ENCODE measurements at places on chromosomes 13 and 19. TPM values are rescaled to one million over a fixed set of nuclear protein-coding genes. Genes with fewer than 3 reads are reported as not detected.

- DNase-seq = no peak
Measured at GRCh38 chr13:40352380-40352778, 314.1 kb downstream of the FOXO1 start.

GRCh38 chr13:24274452-24275021 is 34.8 kb upstream of the C1QTNF9 start:
- peak; percentile 62 for DNase-seq

DNA sequence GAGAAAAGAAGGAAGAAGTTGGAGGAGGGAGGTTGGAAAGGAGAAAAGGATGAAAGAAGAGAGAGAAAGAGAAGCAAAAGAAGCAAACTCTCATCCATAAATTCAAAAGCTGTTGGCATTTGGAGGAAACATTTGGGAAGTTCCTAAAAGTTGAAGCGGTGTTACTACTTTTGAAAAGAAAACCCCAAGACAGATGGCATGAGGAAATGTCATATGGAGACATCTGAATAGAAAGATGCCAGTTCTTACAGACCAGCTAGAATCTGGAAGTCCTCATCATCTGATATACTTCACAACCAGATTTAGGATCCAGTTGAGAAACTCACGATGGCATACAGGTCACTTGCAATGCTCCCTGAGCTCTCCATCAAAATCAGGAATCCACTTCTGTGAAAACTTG is 86.9 kb downstream of the RAP2A start:
- no peak for DNase-seq

DNA sequence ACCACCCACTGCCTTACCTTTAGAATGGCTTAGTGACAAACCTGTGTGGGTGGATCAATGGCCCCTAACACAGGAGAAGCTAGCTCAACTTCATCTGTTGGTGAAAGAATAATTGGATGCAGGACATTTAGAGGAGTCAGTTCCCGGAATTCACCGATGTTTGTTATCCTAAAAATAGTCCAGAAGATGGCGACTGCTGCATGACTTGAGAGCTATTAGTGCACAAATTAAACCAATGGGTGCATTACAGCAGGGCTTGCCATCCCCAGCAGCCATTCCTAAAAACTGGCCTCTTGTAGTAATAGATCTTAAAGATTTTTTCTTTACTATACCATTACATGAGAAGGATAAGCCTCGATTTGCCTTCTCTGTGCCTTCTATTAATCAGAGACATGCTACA is 46.8 kb upstream of the ZNF726 start:
- DNase-seq = no peak

KLK12 gene
- not detected for polyA plus RNA-seq

DNA sequence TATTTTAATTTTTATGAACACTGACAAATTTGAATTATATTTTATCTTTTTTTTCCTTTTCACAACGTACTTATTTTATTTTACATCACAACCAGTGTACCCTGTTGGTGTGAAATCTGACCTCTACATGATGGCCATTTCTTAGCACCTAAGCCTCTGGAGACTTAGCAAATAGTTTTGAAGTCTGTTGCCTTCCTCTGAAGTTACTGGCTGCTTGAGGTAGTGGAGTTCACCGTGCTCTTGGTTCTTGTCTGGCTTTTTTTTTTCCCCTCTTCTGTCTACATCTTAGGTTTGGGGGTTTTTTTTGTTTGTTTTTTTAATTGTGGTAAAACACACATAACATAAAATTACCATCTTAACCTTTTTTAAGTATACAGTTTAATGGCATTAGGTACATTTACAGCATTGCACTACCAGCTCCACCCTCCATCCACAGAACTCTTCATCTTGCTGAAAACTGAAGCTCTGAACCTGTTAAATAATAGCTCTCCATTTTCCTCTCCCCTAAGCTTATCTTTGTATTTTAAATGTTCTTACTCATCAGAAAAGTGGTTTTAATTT is 94.1 kb upstream of the MLNR start:
- no peak for DNase-seq

DNA sequence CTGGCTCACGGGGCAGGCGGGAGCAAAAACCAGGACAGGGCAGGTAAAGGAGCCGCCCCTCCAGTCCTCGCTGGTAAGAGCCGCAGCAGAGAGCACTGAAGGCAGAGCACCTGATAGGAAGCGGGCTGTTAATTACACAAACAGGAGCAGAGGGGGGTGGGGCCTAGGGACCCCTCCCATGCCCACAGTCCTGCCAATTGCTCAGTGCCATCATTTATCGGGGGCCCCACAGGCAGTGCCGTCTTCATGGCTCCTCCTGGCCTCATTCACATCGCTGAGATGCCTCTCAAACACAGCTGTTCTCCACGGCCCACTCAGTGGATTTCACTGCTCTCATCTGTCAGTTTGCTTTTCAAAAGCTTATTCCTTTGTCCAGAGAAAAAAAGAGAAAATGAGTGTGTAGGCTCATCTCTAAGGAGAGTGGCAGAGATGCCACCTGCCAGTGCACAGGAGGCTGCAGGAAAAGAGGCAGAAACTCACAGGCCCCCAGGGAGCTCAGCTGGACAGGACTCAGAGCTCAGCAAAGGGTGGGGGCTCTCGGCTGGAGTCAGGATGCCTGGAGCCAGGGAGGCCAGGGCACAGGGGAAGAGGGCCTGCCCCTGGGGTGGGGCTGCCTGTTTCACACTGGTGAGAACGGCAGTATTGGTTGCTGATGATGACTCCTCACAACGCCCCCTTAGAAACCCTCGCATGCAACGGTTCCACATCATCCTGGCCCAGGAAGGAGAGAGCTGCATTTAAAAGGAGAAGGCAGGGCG is 174.6 kb downstream of the COL4A1 start:
- no peak for DNase-seq

KLK6 gene
- not detected for polyA plus RNA-seq

DNA sequence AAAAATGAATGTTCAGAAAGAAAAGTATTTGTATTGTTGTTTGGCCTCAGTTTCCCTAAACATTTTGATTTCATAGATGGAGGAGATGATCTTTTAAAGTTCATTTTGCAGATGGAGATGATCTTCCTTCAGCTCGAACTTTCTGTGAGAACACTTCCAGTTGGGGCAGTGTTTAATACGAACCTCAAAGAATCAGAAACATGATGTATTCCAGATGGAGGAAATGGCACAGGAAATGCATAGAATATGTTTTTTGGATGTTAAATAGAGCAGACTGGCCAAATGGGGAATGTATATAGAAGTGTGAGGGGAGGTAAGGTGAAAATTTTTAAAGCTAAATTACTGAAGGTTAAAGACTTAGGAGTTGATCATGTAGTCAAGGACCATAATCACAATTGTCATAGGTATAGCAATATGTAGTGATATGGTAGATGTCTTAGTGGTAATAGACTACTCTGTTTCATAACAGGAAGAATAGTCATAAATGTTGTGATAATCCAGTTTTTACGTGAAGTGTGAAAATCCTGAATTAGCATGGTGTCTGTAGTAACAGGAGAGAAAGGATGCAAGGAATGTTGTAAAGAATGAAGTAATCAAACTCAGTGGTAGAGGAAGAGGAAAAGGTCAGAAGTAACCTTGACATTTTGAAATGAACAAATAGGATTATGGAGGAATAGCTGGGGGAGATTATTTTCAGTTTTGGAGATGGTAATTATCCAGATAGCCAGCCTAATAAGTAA is 5.1 kb downstream of the RAP2A start:
- DNase-seq = no peak

DNA sequence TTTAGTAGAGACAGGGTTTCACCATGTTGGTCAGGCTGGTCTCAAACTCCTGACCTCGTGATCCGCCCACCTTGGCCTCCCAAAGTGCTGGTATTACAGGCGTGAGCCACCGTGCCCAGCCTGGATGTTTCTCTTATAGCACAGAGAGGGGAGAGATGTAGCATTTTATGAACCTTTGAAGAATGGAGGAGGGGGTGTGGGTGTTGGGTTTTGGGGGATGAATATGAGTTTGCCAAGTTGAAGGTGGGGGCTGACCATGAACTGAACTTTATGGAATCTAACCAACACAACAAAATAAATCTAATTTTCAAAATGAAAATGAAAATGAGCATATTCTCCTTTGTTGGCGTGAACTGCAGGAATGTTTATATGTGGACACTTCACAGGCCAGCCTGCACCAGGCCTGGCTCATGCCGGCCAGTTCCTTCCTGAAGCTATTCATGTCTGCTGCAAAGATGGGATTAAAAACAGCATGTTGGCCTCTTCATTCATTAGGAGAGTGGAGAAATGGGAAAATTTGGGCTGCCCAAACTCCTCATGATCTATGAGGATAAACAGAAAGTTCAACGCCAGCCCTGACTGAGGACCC is 39.5 kb upstream of the HOMER3 start:
- no peak for DNase-seq

DNA sequence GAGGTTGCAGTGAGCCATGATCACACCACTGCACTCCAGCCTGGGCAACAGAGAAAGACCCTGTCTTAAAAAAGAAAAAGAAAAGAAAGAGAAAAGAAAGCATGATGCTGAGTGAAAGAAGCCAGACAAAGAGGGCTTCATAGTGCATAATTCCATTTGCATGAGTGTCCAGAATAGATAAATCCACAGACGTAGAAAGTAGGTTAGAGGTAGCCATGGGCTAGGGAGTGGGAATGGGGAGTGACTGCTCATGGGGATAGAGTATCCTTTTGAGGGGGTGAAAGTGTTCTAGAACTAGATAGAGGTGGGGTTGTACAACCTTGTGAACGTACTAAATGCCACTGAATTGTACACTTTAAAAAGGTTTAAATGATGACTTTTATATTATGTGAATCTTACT is 7.6 kb upstream of the OR1I1 start:
- DNase-seq = no peak

- DNase-seq = peak; percentile 24
Measured at GRCh38 chr19:45402298-45403061, 2.4 kb downstream of the PPP1R13L start.

CGB3 gene
- not detected for polyA plus RNA-seq

CYP2A6 gene
- polyA plus RNA-seq = not detected

GRCh38 chr13:23609874-23610576 is 39.8 kb downstream of the TNFRSF19 start:
- peak; percentile 34 for DNase-seq

FPR1 gene
- polyA plus RNA-seq = 0.26 TPM

SMIM17 gene
- not detected for polyA plus RNA-seq

- DNase-seq = no peak
Measured at GRCh38 chr19:40134866-40135265, 44.1 kb upstream of the ZNF780A start.

GRCh38 chr19:5592531-5593342 is 25.0 kb upstream of the TINCR start:
- DNase-seq = no peak

DNA sequence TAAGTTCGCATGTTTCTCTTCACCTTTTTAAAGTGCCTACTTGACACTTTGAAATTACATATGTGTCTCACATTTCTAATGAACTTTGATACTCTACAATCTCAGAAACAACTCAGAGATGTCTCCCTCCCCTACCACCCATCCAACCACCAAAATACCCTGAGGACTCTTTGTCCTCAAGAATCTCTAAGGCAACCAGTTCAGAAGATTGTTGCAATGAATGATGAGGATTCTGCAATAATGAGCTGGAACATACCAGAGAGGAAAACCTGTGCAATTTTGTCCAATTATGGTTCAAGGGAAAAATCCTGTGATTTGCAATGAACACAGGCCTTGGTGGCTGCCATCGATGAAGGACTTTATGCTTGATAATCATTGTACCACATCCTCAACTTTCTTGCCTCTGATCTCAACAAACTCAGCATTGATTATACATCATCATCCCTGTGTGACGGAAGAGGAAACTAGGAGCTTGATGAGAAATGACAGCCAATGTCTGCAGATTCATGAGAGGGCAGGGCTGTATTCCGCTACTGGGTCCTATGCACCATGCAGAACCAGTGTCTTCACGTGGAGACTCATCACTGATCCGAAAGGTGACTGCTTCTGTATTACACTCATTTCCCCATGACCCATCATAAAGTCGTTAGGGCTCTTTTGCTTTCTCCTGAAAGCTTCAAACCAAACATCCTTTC is 1.1 kb downstream of the FPR1 start:
- DNase-seq = no peak
